ENCODE measurements at places on chromosomes 6 and 20.
A peak's percentile ranks its signal among the peaks of the same experiment; 100 is the strongest.

DNA sequence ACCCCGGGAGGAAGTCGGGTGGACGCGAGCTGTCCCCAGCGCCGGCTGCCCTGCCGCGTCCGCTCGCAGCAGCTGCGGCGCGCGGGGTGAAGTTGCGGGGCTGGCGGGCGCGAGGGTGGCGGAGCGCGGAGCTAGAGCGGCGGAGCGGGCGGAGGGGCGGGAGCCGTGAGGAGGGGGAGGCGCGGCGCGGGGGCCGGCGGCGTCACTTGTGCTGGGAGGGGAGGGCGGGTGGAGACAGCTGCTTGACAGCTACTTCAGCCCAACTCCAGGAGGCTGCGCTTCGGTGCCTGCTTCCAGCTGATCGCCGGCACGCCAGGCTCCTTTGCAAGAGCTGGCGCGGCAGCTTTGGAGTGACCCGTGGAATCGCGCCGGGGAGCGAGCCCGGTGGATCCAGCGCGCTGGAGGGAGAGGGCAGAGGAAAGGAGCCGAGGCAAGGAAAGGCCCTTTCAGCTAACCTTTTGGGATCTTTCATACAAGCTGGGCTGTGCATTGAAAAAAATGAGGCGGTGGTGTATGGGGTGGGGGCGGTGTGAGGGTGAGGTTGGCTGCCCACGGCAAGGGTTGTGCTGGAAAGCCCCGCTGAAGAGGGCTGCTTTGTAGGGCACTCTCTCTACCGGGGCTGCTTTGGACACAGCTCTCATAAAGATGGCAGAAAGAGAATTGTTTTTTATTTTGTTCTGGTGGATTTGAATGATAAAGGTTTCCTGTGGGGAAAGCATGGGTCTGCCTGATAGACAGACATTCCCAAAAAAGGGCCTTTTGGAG, 24.6 kb downstream of the RIPOR2 start:
- no peak for DNase-seq

- peak; percentile 100 for DNase-seq
Measured at GRCh38 chr20:47453167-47453782, 48.4 kb upstream of the NCOA3 start.

- no peak for DNase-seq
Measured at GRCh38 chr6:39029156-39030011, 19.2 kb upstream of the GLP1R start.

GRCh38 chr6:11650025-11650696, 112.6 kb downstream of the TMEM170B start:
- peak; percentile 63 for DNase-seq

DNA sequence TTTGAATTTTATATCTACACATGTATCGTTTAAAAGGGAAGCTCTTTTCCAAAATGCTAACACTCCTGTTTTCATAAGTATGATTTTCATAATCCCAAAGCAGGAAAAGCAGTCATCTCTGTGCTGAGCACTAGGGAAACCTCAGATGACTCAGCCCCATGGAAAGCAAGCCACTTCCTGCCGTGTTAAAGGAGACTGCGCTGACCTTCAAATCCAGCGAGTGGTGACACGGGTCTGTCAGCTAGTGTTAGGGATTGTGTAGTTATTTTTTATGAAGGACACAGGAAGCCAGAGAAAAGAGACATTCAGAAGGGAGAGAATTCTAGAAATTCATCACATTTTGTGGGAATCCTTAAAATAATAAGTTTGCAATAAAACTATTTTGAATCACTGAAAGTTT, 57.0 kb upstream of the CD93 start:
- DNase-seq, result no peak

- DNase-seq, result no peak
Measured at GRCh38 chr6:44176130-44176761, 17.6 kb downstream of the CAPN11 start.

GRCh38 chr20:32110173-32110704, 725 bp downstream of the TM9SF4 start:
- DNase-seq, result no peak

DNA sequence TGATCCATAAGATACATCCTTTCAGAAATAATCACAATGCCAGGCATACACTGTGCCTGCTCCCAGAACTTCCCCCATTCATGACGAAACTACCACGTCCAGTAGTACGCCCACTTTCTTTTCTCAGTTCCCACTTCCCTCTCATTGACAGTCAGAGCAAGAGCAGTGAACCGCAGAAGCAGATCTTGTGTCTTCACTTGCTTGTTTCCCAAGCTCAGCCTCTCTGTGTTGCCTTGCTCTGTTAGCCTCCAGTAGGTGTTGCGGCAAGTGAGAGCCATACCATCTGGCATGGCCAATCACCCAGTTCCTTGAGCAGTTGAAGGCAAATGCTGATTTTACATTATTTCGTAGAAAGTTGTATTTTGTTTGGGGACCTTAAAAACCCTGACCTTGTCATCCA, 11.7 kb downstream of the UST start:
- no peak for DNase-seq

DNA sequence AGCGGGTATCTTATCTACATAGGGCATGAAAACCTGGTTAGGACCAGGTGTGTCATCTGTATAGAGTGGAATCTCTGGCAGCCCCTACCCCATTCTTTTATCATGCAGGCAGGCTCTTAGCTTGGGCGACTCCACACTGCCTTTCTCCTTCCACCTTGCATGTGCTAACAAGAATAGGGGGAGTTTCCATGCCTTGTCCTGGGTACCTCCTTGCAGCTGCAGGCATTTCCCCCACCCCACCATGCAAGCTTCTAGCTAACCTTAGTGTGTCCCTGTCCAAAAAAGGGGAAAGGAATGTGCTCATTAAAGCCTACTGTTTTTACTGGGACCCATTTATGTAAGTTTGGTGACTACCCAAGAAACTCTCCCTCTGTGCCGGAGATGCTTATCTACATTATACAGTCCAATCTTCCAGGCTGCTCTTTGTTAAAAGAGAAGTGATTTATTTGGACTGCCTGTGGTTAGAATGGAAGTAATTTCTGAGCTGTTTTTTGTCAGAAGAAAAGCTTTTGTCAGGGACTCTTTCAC, 10.5 kb upstream of the CEP43 start:
- no peak for DNase-seq

- no peak for DNase-seq
Measured at GRCh38 chr20:58495623-58496428, 19.4 kb downstream of the APCDD1L start.

Data from HS-5 (cell line).